ENCODE measurements at places on chromosomes 12 and 14.

- DNase-seq: no peak
Observed at GRCh38 chr14:74592476-74593201, 19.4 kb downstream of the LTBP2 start.

DNA sequence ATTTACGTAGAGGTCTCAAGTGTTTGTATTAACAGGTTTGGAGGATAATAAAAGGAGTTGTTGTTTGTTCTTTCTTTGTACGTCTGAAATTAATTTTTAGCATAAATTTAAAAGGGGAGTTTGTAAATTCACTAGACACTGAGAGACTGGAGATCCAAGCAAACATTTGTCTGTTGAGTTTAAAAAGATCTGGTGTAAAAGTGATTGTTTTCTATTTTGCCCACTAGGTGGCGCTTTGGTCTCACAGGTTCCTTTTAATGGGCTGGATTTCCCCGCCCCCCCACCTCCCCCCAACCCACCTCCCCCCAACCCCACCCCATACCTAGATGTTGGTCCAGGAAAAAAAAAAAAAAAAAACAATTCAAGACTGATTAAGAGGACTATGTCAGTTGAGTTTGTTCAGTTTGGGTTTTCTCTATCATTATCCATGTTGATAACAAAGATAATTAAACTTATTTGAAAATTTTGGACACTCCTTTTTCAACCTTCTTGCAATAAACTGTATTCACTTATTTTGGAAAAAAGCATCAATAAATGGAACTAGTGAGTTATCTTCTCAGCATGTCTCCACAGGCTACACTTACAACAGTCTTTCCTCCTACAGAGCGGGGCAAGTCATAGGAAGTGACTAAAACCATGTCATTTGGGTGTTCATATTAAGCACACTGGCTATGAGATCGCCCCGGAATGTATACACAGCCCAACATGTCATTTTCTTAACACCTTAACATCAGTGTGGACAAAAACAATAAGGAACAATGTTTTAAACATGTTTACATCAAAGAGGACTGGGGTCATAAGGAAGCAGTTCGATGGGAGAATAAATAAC is 841.1 kb downstream of the NRXN3 start:
- peak; percentile 69 for DNase-seq

GRCh38 chr14:61973981-61974380 is 211.8 kb downstream of the SNAPC1 start:
- no peak for DNase-seq

DNA sequence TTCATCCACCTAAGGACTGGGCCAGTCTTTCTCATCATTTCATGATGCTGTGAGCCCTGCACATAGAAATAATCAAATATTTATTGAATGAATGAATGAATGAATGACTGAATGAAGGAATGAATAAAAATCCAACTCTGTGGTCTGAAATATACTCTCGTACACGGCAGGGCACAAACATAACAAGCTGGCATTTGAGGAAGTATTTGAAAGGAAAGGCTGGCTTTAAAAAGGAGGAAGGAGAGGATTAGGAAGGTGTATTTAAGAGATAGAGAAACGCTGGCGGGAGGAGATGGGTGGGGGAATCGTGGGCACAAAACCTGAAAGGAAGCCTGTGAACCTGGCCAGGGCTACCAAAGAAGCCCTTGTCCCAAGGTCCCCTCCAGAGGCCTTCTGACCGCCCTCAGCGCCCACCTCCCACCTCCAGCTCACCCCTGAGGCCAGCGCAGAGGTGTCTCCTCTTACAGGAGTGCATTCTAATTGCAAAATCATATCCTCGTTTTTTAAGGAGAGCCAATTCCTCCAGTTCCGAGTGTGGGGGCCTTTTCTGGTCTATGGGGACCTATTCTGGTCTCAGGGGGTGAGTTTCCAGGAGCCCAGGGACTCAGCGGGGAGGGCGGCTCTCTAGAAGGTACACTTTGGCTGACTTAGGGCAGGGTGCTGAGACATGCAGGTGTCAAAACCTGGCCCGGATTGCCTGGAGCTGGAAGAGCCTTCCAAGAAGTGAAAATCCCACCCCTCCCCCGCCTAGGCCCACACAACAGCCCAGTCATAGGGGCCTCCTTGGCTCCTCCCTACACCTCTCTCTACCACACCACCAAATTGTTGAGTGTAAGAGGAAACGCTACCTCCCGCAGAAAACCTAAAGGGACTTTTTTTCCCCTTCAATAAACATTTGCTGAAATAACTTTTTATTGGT is 8.7 kb upstream of the JDP2 start:
- peak; percentile 79 for DNase-seq

DNA sequence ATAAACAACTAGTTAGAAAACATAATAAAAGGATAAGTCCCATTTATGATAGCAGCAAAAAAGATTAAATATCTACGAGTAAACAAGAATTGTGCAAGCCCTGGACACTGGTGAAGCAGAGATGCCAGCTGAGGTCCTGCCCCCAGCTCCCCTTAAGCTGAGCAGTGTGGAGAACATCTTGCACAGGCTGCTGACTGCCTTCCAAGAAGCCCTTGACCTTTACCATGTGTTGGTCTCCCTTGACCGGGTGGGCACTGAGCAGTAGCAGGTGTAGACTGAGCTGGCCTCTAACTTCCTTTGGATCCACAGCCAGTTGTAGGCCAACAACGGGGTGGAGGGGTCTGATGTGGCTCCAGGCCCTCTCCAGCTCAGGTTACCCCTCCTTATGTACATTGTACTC is 47.7 kb upstream of the PAPLN start:
- no peak for DNase-seq

GRCh38 chr12:99544457-99544856 is 103.1 kb upstream of the GARIN6 start:
- no peak for DNase-seq

GRCh38 chr12:39959031-39959430 is 146.8 kb downstream of the SLC2A13 start:
- DNase-seq: no peak

DNA sequence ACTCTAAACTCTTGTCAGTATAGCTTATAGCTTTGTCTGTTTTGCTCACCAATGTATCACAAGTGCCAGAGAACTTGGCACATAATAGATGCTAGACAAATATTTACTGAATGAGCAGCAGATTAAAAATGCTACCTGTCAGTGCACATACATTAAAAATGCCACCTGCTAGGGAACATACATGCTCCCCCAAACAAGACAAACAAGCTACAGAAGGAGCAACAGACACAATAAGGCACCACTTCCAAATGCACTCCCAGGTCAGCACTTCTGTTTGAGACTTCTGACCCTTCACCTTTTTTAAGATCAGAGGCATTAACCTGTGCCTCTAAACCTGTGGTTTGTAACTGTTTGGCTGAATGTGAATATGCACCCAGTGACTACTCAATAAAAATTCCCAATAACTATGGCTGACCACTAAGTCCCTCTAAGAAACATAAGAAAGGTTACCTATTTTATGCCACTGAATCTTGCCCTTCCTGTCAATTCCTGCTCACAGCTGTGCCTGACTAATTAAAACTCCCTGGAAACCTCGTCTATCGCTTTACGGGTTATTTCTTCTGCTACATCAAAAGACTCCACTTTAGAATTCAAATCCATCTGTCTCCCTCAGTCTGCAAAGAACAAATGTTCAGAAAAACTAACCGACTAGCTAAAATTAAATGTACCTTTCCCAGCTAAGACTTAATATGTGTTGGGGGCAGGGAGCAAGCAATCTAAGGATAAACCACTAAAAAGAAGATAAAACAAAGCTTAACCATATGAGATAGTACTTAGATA is 41.0 kb downstream of the HECTD4 start:
- DNase-seq: no peak

DNA sequence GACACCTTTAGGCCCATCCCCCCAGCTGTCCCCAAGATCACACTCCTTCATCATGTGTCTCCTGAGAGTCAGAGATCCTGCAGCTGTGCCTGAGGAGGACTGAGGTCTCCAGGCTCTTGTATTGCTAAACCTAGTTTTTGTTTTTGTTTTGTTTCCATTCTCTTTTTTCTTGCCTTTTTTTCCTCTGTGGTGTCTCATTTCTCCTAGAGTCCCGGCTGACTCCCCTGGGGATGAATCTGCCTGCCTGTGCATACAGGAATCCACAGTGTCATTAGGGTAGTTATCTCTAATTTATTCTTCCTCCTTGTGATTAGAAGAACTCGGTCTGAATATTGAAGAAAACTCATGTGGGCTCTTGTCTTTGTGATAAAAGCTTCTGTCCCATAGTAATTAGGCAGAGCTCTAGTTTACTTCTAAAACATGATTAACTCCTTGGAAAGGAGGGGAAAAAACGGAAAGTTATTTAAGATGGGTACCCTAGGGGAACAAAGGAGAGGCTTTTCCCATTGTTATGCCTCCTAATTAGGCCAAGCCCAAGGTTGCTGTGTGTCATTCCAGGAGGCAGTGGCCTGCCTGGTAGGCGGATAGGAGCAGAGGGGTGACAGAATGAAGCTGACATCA is 343.2 kb downstream of the ZFP36L1 start:
- DNase-seq: no peak

GRCh38 chr14:36683083-36683724 is 21.5 kb downstream of the PAX9 start:
- DNase-seq: no peak

DNA sequence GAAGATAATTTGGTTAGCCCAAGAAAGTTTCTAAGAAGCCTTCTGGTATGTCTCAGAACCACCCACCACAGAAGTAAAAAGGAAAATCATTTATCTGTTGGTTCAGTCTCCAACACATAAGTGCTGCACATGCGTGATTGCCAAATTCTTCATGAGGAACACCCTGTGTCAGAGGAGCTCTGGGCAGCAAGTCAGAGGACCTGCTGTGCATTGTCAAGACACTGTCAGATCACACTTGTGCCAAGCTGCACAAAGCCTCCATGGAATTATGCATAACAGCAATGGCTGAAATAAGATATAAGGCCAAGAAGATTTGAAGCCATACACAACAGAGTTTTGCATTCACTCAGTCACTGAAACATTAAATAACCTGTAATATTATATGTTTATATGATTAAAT is 1304.7 kb upstream of the FLRT2 start:
- DNase-seq: no peak
